Brain microvascular endothelial cell (primary cell): ENCODE measurements at places on chromosomes 5 and 9.

- DNase-seq = no peak
These were observed 3.6 kb upstream of the ARAP3 start for GRCh38 chr5:141685591-141685990.

- no peak for DNase-seq
These were observed 75.5 kb downstream of the SSBP2 start for GRCh38 chr5:81675420-81675819.

DNA sequence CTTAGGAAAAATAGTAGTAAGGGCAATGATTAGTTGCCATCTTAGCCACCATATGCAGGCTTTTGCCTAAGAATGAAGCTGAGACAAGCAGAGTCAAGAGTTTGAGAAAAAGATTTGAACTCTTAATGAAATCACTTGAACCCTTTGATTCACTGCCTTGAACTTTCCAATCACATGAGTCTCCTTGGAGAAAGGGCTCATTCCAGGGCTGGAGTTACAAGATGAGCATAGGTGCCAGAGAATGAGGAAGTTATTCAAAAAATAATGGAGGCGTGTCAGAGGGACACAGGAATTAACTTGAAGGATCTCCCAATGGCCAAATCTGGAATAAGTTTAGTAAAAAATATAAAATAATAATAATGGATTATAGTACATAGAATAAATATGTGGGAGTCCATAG is 35.3 kb downstream of the MAT2B start:
- no peak for DNase-seq

- peak; percentile 89 for DNase-seq
These were observed 176.1 kb downstream of the PCSK1 start for GRCh38 chr5:96256795-96257470.

DNA sequence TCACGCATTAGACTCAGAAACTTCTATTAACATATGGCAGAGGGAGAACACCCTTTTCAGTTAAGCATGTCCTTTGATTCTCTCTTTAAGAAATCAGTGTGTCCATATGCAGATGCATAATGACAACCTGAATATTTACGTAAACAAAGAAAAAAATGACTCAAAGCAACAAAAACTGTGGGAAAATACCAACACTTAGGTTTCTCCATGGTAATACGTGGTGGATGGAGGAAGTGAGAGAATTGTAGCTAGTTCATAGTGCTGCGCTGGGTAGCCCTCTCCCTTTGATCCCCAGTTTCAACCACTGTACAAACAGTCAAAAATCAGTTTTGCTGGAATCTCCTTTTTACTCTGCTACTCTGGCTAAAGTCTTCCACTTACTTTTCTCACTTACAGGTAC is 2.0 kb upstream of the MAP3K1 start:
- no peak for DNase-seq

- no peak for DNase-seq
These were observed 66.5 kb downstream of the LHX2 start for GRCh38 chr9:124077915-124078572.

- DNase-seq = no peak
These were observed 2.9 kb downstream of the TCERG1 start for GRCh38 chr5:146450002-146450401.
